SW480 (cell line): ENCODE measurements at places on chromosomes 5 and 9.

GRCh38 chr5:2132497-2132847 lies 249.7 kb upstream of the IRX4 start:
- no peak for DNase-seq

- DNase-seq = peak; percentile 86
Observed at GRCh38 chr9:136840877-136841645, 1.2 kb upstream of the AJM1 start.

DNA sequence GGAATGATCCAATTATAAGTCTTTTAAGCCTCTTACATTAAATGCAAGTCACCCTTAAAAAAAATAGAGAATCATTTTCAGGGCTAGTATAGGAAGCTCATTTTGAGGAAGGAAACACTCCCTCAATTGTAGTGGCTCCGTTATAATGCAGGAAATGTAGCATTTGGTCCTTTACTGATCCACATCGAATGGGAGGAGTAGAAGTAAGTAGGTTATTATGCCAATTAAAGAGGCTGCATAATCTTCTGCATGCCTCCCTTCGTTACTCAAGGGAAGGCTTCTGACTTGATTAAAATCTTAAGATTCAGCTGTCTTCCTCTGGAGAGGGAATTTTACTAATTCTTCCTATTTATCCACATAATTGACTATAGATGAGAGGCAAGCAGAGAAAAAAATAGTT lies 579.2 kb upstream of the COX7C start:
- DNase-seq = no peak

- DNase-seq = no peak
Observed at GRCh38 chr9:7811677-7812076, 12.1 kb upstream of the DMAC1 start.

DNA sequence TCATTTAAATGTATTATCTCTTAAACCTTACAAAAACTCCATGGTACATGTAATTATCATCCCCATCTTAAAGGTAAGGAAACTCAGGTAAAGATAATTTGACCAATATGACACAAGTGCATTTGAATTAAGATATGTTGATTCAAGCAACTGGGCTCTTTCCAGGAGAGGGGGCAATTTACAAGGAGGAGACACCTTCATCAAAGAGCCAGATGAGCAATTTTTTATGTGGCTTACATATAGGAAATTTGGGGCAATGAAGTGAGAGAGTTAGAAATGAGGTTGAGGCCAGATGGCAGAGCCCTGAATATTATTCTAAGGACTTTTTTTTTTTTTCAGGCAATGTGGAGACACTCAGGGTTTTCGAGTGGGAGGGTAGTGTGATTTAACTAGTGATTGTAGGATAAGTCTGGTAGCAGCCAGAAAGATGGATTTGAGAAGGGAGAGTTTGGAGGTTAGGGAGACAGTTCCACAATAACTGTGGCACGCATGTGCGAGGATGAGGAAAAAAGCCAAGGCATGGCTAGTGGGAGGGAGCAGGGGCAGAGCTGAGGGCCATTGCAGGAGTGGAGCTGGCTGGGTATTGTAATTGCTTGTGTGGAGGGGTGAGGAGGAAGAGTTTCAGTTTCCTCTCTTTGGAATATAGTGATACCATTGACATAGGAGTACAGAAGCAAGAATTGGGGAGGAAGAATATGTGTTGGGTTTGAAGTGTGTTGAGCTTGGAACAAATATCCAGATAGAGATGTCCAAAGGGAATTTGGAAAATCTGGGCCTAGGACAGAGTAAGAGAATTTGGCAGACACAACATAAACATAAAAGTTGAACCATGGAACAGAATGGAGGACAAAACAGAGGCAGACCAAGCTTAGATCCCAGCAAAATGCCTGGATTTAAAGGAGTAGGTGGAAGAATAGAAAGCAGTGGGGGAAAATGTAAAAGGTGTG lies 72.0 kb downstream of the ACTBL2 start:
- no peak for DNase-seq

DNA sequence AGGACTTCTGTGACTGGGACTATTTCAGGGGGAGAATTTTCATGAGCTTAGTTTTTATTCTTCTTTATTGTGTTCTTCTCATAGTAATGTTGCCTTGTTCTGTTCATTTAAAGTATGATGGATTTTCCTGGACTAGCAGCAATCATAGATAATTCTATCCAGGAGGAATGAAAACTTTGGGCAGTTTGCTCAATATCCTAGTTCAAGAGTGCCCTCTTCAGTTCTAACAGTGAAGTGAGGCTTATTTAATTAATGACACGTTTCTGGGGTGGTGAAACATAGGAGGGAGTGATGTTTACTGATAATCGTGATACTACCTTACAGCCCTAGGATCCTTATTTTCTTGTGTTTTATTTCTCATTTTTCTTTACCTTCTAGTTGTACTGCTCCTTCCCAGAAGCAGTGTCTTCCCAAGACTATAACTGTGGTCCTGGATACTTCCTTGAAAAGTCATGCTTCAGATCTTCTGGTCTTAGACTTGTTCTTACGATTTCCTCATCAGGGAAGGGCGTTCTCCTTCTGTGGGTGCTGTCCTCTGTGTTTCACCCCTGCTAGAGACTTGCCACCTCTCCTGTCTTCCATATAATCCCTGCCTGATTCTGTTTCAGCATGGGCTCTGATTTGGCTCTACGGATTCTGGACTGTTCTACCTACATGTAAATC lies 57.4 kb downstream of the CFAP95 start:
- DNase-seq = peak; percentile 47
